ENCODE measurements at places on chromosomes 2 and 18.

DNA sequence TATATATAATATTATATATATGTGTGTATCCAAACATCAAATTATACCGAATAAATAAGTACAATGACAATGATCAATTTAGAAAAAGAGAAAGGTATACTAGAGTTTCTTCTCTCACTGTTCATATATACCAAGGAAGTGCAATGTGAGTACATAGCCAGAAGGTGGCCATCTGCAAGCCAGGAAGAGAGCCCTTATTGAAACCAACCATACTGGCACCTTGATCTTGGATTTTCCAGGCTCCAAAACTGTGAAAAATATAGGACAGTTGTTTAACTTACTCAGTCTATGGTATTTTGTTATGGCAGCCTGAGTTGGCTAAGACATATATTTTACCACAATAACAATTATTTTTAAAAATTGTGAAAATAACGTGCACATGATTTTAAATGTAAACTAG lies 1490.2 kb upstream of the SLC39A10 start:
- peak; percentile 4 for DNase-seq

GRCh38 chr2:239290618-239291474 lies 110.0 kb downstream of the HDAC4 start:
- no peak for DNase-seq

GRCh38 chr2:41806286-41806685 lies 241.5 kb upstream of the PKDCC start:
- DNase-seq: no peak

DNA sequence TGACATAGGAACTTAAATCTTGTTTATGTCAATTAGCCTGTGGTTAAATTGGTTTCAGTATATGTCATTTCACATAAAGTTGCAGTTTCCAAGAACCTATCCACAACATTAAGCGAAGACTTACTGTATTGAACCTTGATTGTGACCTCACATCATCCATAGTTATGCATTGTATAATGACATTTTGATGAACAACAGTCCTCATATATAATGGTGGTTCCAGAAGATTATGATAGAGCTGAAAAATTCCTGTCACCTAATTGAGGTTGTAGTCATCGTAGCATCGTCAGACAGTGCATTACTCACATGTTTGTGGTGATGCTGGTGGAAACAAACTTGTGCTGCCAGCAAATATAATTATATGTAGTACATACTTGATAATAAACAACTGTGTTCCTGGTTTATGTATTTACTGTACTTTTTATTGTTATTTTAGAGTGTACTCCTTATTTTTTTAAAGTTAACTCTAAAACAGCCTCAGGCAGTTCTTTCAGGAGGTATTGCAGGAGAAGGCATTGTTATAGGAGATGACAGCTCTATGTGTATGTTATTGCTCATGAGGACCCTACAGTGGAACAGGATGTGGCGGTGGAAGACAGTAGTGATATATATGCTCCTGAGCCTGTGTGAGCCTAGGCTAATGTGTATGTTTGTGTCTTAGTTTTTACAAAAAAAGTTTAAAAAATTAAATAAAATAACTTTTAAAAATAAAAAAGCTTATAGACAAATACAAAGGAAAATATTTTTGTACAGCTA lies 56.6 kb downstream of the UBE2E3 start:
- DNase-seq: peak; percentile 86

- no peak for DNase-seq
Observed at GRCh38 chr2:172153156-172153555, 50.5 kb upstream of the DLX2 start.

GRCh38 chr2:179751163-179751809 lies 110.1 kb downstream of the ZNF385B start:
- DNase-seq: peak; percentile 14

- peak; percentile 73 for DNase-seq
Observed at GRCh38 chr2:39913648-39914461, 134.8 kb upstream of the THUMPD2 start.

DNA sequence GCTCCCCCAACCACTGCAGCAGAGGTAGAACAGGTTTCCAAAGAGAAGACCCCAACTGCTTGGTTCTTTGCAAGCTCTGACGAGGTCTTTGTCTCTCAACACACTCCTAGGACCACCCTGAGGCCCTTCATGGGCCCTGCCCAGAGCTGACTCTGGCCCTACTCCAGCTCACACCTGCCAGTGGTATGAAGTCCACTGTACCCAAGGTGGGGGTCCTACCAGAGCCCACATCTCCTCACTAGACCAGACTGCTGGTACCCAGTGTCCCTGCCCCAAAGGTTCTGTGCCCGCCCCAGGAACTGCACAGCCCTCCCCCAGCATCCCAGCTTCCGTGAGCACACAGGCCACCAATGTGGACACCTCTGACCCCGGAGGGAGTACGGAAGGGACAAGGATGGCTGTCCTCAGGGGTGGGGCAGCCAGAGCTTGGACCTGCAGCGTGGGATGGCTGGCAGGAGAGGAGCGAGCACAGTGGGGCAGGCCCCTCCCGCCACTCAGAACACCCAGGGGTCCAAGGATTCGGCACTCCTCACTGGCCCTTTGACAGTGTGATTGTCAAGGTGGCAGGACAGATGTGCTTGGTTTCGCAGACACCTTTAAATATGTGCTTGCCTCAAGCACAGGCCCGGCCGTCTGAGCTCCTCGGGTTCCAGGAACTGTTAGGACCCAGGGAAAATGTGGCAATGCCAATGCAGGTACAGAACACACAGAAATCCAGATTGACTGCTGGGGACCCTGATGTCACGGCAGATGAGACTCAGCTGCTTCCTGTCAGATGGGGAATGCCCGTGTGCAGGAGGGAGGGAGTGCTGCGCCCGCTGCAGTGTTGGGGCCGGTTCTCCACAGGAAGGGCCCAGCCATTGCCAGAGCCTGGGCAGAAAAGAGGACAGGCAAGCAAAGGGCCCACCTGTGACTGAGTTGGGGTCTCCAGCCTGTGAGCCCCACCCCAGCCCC lies 51.2 kb downstream of the MTERF4 start:
- DNase-seq: no peak

- no peak for DNase-seq
Observed at GRCh38 chr18:76406791-76407190, 88.3 kb downstream of the ZNF516 start.

DNA sequence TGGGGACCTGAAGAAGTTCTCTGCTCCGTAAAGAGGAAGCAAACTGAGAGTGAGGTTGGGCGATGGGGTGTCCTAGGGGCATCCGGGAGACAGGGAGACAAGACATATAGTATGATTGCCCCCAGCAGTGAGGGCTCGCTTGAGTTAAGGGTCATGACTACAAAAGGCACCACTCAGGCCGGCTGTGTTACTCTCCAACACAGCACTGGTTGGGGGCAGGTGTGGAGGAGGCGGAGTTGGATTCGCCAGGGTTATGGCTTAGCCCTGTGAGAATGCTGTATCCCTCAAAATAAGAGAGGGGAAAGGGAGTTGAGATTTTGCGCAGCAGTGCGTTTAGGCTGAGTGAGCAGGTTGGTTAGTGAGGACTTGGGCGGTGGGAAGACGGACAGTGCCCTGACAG lies 12.0 kb downstream of the DYSF start:
- no peak for DNase-seq

- no peak for DNase-seq
Observed at GRCh38 chr2:240166191-240166590, 25.7 kb upstream of the OTOS start.

- no peak for DNase-seq
Observed at GRCh38 chr2:207787800-207788199, 18.1 kb upstream of the FZD5 start.

- DNase-seq: no peak
Observed at GRCh38 chr2:36967236-36967876, 1.0 kb upstream of the STRN start.

GRCh38 chr2:84421197-84421596 lies 37.9 kb downstream of the SUCLG1 start:
- no peak for DNase-seq

DNA sequence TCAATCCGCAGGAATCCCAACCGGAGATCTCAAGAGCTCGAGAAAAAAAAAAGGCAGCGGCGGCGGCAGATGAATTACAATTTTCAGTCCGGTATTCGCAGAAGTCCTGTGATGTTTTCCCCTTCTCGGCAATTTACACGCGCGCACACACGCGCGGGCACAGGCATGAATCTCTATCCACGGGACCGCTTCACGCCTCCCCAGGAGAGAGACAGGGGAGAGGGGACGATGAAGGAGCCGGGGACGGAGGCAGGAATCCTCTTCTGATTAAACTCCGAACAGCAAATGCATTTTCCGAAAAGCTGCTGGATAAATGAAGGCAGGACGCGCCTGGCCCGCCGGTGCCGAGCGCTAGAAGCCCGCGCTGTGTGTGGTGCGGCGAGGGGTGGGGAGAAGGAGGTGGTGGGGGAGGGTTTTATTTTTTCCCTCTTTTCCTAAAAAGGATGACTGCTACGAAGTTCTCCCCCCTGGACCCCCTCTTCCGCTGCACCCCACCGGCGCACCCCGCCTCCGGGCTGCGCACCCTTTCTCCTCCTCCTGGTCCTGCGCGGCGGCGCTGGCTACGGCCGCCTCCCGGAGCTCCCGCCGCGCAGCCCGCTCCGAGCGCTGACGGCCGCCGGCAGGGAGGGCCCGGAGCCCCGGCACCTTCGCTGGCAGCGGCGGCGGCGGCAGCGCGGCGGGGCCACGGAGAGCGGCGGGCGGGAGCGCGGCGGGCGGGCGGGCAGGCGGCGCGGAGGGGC lies at the start of gene BCL2:
TSS of gene BCL2 (minus strand) at position 387 of the 740 bp plus-strand sequence.
- peak; percentile 45 for DNase-seq

GRCh38 chr2:109434351-109434750 lies 179.4 kb downstream of the SEPTIN10 start:
- no peak for DNase-seq

DNA sequence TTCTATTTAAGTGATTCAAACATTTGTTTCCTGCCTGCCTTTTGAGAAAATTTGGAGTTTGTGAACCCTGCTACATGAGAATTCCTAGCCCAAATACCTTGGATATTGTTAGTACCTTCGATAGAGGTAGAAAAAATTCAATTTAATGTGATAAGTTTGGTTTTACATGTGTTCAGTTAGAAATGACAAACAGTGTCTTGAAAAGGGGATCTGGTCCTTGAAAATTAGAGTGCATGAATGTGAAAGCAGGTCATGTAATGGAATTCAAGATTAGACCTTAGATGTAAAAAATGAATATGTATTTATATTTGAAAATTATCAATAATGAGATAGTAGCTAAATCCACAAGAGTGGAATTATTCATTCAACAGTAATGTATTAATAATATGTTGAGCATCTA lies 70.5 kb downstream of the PIK3C3 start:
- no peak for DNase-seq

- no peak for DNase-seq
Observed at GRCh38 chr2:190916829-190917228, 36.2 kb downstream of the GLS start.

GRCh38 chr2:201401815-201402214 lies 44.7 kb upstream of the FLACC1 start:
- DNase-seq: no peak

GRCh38 chr2:42941633-42942176 lies 149.3 kb upstream of the HAAO start:
- no peak for DNase-seq

- DNase-seq: no peak
Observed at GRCh38 chr2:2230433-2230817, 100.7 kb downstream of the MYT1L start.

DNA sequence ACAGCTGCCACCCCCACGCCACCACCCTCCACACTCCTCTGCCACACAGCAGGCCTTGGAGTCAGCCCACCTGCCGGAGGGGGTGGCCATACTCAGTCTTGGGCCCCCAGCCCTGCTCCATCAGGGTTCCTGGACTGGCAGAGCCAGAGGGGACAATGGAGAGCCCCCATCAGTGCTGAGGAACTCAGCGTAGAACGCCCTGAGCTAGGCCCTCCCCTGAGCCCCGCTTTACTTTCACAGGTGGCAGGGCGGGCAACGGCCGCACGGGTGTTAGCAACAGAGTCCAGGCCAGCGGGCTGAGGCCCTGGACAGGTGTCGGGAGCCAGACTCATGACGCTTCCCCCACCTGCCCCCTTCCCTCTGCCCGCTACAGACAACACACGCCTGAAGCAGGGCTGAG lies 47.1 kb downstream of the FOSL2 start:
- DNase-seq: no peak

- DNase-seq: no peak
Observed at GRCh38 chr2:4336864-4337263, 633.5 kb downstream of the DCDC2C start.

DNA sequence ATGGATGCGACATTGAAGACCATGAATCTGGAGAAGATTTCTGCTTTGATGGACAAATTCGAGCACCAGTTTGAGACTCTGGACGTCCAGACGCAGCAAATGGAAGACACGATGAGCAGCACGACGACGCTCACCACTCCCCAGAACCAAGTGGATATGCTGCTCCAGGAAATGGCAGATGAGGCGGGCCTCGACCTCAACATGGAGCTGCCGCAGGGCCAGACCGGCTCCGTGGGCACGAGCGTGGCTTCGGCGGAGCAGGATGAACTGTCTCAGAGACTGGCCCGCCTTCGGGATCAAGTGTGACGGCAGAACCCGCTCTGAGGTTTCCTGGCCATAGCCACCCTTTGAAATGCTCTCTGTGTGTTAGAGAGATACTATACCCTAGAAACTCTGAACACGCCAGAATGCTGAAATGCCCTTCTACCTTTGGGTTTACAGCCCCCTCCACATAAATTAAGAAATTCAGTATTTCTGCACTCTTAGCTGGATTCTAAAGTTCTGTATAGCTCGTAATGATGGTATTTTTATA lies 659 bp downstream of the CHMP1B start:
- peak; percentile 39 for DNase-seq

- peak; percentile 94 for DNase-seq
Observed at GRCh38 chr2:179454443-179455171, 190.0 kb upstream of the SESTD1 start.

DNA sequence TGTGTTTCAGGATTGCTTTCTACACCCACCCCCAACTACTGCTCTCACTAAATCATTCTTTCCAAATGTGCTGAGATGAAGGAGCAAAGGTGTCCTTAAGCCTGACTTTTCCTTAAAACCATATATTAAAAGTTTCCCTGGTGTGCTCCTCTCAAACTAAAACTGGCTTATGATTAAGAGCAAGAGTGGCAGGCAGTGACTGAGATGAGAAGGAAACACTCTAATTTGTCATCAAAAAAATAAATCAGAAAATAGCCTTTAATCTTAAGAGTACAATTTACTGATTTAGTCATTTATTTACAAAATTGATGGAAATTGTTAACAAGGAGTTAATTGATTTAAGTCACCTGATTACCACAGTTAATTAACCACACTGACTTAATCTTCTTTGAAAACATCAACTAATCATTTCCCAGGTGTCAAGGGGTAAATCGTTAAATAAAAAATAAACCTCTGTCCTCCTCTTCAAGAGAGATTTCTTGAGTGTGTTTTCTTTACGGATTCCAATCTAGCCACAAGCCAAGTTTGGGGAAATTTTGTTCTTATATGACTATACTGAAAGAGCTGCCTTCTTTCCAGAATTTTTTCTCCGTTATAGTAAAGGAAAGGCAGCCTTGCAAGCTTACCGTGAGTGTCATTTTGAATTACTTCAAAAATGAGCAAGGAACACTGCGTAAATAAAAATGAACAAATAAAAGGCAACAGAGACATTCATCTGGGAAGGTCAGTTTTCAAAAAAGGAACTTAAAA lies 17.4 kb downstream of the LRP2 start:
- no peak for DNase-seq
